Transverse colon (tissue), 4 donors: ENCODE measurements at places on chromosomes 1 and 21. TPM values are rescaled to one million over a fixed set of nuclear protein-coding genes. Genes with fewer than 3 reads are reported as not detected.

GRCh38 chr1:169368406-169368769, 393 bp downstream of the BLZF1 start:
- peak; percentile 23 for DNase-seq
- H3K4me1 ChIP-seq = peaks cover 5% of the 10 kb centered on the region
- H3K27me3 ChIP-seq = no peaks in the 10 kb centered on the region
- H3K27ac ChIP-seq = peak overlapping the region; percentile 86

DNA sequence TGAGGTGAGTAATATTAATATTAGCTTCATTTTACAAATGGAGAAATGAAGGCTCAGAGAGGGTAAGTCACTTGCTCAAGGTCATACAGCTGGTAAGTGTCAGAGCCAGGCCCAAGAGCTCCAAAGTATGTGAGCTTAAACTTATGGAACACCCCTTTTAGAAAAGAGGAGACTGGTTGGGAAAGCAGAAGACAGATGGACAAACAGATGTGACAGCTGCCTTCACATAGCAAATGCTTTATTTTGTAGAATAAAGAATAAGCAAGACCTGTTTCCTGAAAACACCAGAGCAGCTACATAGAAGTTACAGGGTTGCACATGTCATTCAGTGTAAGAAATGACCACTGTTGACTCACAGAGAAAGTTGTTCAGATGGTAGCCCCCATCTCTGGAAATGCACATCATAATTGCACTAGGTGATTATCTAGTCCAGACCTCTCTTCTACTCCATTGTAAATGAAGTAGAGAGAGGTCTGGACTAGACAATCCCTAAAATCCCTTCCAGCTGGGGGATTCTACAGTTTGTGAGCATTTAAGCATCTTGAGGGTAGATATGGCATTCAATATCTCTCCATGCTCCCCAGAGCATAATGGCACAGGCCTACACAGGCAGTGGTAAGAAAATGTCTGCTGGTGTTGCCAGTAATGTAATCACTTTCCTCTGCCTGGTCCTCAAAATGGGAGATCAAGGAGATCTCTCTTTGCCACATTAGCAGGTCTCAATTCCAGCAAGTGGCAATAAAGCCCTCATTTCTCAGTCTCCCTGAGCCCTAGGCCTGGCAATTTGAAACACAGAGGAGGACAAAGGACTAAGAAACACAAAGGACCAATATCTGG, 188.2 kb upstream of the FGGY start:
- DNase-seq = no peak
- H3K27me3 ChIP-seq = no peaks in the 10 kb centered on the region
- H3K36me3 ChIP-seq = no peaks in the 10 kb centered on the region
- no peak overlapping the region for H3K4me3 ChIP-seq

Gene MPZL1
- 73.0 TPM for total RNA-seq

Gene ZNHIT6
- 4.0 TPM for total RNA-seq

Gene HSD11B1
- 2.6 TPM for total RNA-seq

- H3K4me3 ChIP-seq = no peak overlapping the region
- no peak overlapping the region for H3K27ac ChIP-seq
- H3K4me1 ChIP-seq = no peaks in the 10 kb centered on the region
These were observed 143.7 kb upstream of the RUNX3 start for GRCh38 chr1:25073640-25074270.

GRCh38 chr1:155173478-155174323, at the start of gene TRIM46:
TRIM46 (plus strand) TSS chr1:155173849; CDS start chr1:155173967, 118 bp downstream.
- H3K4me3 ChIP-seq = peak within 1 kb of the TSS; percentile 52
- no peaks in the 10 kb centered on the region for H3K36me3 ChIP-seq
- peaks cover 6% of the 10 kb centered on the region for H3K27me3 ChIP-seq
- H3K27ac ChIP-seq = peak within 1 kb of the TSS; percentile 95
- peak; percentile 42 for DNase-seq
- H3K4me1 ChIP-seq = peaks cover 25% of the 10 kb centered on the region

DNA sequence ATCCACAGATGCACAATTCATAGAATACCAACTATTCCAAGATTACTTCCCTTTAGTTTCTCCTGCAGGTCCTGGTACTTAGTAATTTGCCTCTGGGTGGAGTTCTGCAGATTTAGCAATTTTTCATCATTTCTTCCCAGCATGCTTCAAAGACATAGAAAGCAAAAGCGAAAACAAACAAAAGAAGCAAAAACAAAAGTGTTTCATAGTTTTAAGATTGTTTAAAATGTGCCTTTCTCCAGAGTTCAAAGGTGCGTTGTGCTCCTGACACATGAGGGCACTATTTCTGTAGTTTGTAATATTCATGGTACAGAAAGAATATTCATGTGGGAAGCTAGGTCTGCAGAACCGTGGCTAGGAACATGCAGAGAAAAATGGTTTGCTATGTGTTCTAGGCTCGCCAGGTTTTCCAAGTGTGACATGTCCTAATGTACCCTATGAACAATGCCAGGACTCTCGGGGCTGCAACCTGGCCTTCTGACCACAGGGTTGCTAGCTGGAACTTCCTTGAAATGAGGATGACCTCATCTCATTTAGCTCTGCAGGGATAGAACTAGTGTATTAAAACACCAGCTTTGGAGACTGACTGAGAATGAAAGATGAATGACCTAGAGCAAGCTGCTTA, 30.0 kb upstream of the RCSD1 start:
- H3K4me3 ChIP-seq = no peak overlapping the region
- DNase-seq = peak; percentile 21
- peak overlapping the region; percentile 61 for H3K27ac ChIP-seq
- no peaks in the 10 kb centered on the region for H3K36me3 ChIP-seq
- peaks cover 27% of the 10 kb centered on the region for H3K4me1 ChIP-seq

- H3K4me3 ChIP-seq = no peak overlapping the region
- H3K4me1 ChIP-seq = peaks cover 20% of the 10 kb centered on the region
- peak overlapping the region; percentile 63 for H3K27ac ChIP-seq
These were observed 43.3 kb upstream of the ATP1A1 start for GRCh38 chr1:116329524-116330341.

DNA sequence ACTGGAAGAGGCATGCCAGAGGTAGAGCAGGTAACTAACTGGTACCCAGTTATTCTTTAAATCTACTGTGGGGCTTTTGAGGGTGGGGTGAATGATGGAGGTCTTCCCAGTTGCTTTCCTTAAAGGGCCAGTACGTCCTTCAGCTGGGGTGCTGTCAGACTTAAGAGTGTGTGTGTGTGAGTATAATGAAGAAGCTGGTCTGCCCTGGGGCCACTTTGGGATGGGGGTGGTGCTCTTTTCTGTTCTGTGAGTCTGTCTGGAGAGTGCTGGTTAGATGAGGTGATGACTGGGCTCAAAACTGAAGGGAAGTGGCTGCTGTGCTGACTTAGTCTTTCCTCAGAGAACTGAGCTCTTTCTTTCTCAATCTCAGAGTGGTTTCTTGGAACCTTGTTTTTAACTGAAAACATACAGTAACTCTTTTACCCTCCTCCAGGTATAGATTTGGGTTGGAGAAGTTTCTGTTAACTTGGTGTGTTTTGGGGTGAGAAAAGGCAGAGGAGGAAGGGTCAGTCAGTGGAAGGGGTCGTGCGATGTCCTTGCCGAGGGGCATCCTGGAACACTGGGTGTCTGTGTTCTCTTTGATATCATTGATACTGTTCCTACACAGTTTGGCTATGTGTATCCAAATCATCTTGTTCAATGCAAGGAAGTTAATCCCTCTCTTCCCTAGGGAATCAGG, 746 bp downstream of the MACF1 start:
- H3K4me1 ChIP-seq = peaks cover 42% of the 10 kb centered on the region
- DNase-seq = peak; percentile 23
- H3K36me3 ChIP-seq = no peaks in the 10 kb centered on the region
- H3K4me3 ChIP-seq = peak overlapping the region; percentile 26
- no peaks in the 10 kb centered on the region for H3K27me3 ChIP-seq

DNA sequence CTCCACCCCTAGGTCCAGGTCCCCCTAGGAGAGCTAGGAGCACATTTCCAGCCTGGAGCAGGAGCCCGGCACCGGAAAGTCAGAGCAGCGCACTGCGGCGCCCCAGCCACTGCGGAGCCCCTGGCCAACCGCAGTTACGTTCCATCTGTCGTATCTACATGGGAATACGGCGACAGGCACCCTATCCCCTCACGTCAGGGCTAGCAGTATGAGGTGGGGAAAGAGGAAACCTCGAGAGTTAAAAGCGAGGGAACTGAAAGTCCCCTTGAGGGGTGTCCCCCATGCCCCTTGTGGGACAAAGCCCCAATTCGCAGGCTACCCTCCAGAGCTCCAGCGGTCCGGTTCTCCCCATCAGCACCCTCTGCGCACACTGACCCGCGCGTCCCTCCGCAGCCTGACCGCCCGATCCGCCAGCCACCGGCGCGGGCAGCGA, 995 bp downstream of the COLGALT2 start:
- no peaks in the 10 kb centered on the region for H3K4me1 ChIP-seq
- DNase-seq = peak; percentile 15
- peak overlapping the region; percentile 54 for H3K4me3 ChIP-seq

- H3K27me3 ChIP-seq = no peaks in the 10 kb centered on the region
- peaks cover 33% of the 10 kb centered on the region for H3K4me1 ChIP-seq
- DNase-seq = no peak
- H3K4me3 ChIP-seq = no peak overlapping the region
- no peaks in the 10 kb centered on the region for H3K36me3 ChIP-seq
These were observed 86.0 kb downstream of the PBX1 start for GRCh38 chr1:164644774-164645644.

Gene OLIG2
- not detected for total RNA-seq

DNA sequence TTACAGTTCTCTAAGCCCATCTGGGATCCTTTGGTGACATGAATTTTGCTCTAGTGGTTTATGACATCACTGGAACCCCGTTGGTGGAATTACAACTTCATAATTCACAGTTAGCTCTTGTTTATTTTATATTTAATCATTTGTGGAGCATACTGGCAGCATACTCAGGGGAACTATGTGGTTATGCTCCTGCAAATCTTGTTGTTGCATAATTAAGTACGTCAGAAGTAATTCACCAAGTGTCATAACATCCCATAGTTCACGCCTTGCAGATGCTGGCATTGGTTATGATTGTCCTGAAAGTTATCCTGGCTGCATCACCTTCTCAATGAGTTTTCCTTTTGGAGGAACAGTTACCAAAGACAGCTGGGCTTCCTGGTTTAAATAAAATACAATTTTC, 16.5 kb downstream of the PRRX1 start:
- H3K27ac ChIP-seq = no peak overlapping the region
- DNase-seq = no peak
- no peaks in the 10 kb centered on the region for H3K36me3 ChIP-seq
- no peak overlapping the region for H3K4me3 ChIP-seq
- peaks cover 15% of the 10 kb centered on the region for H3K27me3 ChIP-seq

- H3K27ac ChIP-seq = no peak overlapping the region
- no peaks in the 10 kb centered on the region for H3K27me3 ChIP-seq
- H3K36me3 ChIP-seq = no peaks in the 10 kb centered on the region
- no peak overlapping the region for H3K4me3 ChIP-seq
These were observed 67.6 kb upstream of the HMCN1 start for GRCh38 chr1:185666582-185666981.

- no peaks in the 10 kb centered on the region for H3K4me1 ChIP-seq
- no peaks in the 10 kb centered on the region for H3K36me3 ChIP-seq
- no peak overlapping the region for H3K27ac ChIP-seq
- no peaks in the 10 kb centered on the region for H3K27me3 ChIP-seq
- no peak overlapping the region for H3K4me3 ChIP-seq
- no peak for DNase-seq
These were observed 48.7 kb upstream of the KIRREL1 start for GRCh38 chr1:157944663-157945280.

DNA sequence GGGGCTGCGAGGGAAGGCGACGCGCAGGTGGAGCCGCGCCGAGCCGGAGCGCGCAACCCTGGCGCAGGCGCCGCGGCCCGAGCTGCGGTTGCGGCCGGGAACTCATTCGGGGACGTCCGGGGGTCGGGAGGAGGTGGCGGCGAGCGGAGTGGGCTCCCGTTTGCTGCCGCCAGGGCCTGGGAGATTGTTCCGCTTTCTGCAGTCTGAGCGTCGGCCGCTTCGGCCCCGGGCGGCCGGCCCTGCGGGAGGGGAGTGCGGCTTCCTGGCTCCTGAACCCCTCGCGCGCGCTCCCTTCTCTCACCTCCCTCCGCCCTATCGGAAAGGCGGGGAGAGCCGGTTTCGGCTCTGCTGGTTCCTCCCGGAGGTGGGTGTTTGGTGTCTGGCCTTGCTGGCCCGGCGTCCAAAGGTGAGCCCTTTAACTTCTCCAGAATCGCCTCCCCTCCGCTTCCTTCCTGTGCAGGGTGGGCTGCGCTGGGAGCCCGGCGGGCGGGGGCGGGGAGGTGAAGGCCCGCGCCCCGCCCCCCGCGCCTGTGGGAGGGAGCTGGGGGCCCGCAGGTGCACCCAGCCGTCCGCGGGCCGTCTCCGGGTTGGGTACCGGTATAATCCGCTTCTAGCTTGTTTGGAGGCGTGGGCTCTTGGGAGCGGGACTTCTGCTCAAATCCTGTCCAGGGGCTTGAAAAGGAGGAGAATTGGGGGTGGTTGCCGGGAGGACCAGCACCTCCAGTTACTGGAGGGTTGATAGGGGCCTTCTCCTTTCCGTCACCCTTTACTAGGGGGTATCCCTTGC, 683 bp downstream of the LRRC8D start:
- no peaks in the 10 kb centered on the region for H3K4me1 ChIP-seq
- H3K4me3 ChIP-seq = peak overlapping the region; percentile 48
- no peaks in the 10 kb centered on the region for H3K36me3 ChIP-seq

- no peaks in the 10 kb centered on the region for H3K4me1 ChIP-seq
- no peak overlapping the region for H3K4me3 ChIP-seq
- no peaks in the 10 kb centered on the region for H3K36me3 ChIP-seq
- no peak for DNase-seq
- H3K27ac ChIP-seq = no peak overlapping the region
- H3K27me3 ChIP-seq = no peaks in the 10 kb centered on the region
These were observed 8.9 kb upstream of the RALGPS2 start for GRCh38 chr1:178716111-178716510.

DNA sequence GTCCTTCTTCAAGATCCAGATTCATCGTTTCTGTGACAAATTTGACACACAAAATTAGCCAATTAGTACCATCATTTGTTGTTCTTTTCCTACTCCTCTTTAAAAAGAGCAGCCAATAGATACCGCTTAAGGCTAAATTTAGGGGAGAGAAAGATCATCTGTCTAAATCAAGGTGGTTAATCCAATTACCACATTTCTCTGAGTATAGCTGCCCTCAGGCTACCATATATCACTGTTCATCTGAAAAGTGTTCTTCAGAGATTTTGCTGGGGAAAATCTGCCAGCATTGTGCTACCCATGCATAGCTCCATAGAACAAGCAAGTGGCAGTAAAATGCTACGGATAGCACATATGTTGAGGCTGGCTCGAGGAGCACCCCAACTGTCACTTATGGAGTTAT, 110.3 kb upstream of the ESRRG start:
- H3K27ac ChIP-seq = no peak overlapping the region
- DNase-seq = no peak
- no peaks in the 10 kb centered on the region for H3K4me1 ChIP-seq
- H3K27me3 ChIP-seq = no peaks in the 10 kb centered on the region
- H3K36me3 ChIP-seq = no peaks in the 10 kb centered on the region
- no peak overlapping the region for H3K4me3 ChIP-seq

- H3K4me3 ChIP-seq = peak overlapping the region; percentile 18
- H3K36me3 ChIP-seq = no peaks in the 10 kb centered on the region
- no peaks in the 10 kb centered on the region for H3K27me3 ChIP-seq
- no peak for DNase-seq
These were observed 40.1 kb downstream of the TMEM200B start for GRCh38 chr1:29083317-29084195.

Gene CRYAA
- total RNA-seq = not detected
